Endodermal cell (in vitro differentiated cells): ENCODE measurements at places on chromosomes 11 and 22. TPM values are rescaled to one million over a fixed set of nuclear protein-coding genes. Genes with fewer than 3 reads are reported as not detected.

- no peak for DNase-seq
Observed at GRCh38 chr22:23903328-23903971, 9.3 kb downstream of the MIF start.

DNA sequence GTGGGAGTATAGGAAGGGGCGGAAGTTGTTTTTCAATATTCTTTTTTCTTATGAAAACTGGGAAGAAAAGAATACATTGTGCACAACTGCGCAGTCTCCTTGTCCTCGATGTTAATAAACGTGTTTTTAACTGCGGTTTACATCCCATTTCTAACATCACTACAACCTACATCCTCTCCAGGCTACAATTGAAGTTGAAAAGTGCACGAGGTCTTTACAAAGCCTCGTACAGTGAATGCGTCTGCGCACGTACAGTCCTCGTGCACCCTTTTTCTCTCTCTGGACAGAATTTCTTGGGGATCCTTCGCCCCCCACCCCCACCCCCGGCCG, 102.4 kb downstream of the WT1 start:
- no peak for DNase-seq

The KRTAP5-1 gene
- not detected in 2 replicates for total RNA-seq

The SMIM35 gene
- total RNA-seq: not detected in 2 replicates

The IGHMBP2 gene
- total RNA-seq: 28.3 and 30.3 TPM in 2 replicates
